ENCODE measurements at places on chromosomes 1 and 21. TPM values are rescaled to one million over a fixed set of nuclear protein-coding genes. Genes with fewer than 3 reads are reported as not detected.

UTS2 gene
- not detected for total RNA-seq

TMEM54 gene
- 12.3 TPM for total RNA-seq

GNG5 gene
- 50.5 TPM for total RNA-seq

CTSS gene
- 80.9 TPM for total RNA-seq
